RPMI8226 (cell line): ENCODE measurements at places on chromosomes 3 and 15.

DNA sequence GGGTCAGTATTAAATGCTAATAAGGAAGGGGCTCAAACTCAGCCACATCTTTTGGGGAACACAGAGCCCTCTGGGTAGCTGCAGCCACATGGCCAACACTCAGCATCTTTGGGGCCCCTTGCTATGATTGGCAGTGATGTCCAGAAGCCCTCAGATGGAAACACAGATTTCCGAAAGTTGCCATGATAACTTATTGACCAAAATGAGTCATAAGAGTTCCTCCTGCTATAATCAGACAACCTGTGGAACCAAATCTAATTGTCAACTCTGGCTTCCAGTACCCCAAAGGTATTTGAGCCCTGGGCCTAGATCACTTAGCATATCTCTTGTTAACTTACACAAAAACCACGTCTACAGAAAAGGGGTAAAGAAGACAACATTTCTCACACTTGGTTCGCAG lies 392.2 kb downstream of the KCNH8 start:
- no peak for DNase-seq

GRCh38 chr15:60590935-60591495 lies 112.1 kb upstream of the ICE2 start:
- peak; percentile 55 for DNase-seq

- peak; percentile 8 for DNase-seq
Observed at GRCh38 chr15:31434588-31435260, 108.1 kb downstream of the KLF13 start.

DNA sequence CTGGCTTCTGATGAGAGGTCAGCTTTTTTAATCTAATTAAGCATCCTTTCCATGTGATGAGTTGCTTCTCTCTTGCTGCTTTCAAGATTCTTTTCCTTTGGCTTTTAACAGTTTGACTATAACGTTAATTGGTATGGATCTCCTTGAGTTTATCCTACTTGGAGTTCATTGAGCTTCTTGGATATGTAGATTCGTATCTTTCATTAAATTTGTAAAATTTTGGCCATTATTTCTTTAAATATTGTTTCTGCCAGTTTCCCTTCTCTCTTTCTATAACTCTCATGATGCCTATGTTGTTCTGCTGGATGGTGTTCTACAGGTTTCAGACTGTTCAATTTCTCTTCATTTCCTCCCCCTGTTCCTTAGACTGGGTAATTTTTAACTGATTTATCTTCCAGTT lies 21.0 kb upstream of the MTMR10 start:
- DNase-seq = no peak

- no peak for DNase-seq
Observed at GRCh38 chr3:121894301-121894990, at the start of gene SLC15A2. Gene SLC15A2 (plus strand): TSS chr3:121894401. CDS start chr3:121894477, 76 bp downstream.

GRCh38 chr3:171825222-171825828 lies 15.0 kb upstream of the PLD1 start:
- no peak for DNase-seq

DNA sequence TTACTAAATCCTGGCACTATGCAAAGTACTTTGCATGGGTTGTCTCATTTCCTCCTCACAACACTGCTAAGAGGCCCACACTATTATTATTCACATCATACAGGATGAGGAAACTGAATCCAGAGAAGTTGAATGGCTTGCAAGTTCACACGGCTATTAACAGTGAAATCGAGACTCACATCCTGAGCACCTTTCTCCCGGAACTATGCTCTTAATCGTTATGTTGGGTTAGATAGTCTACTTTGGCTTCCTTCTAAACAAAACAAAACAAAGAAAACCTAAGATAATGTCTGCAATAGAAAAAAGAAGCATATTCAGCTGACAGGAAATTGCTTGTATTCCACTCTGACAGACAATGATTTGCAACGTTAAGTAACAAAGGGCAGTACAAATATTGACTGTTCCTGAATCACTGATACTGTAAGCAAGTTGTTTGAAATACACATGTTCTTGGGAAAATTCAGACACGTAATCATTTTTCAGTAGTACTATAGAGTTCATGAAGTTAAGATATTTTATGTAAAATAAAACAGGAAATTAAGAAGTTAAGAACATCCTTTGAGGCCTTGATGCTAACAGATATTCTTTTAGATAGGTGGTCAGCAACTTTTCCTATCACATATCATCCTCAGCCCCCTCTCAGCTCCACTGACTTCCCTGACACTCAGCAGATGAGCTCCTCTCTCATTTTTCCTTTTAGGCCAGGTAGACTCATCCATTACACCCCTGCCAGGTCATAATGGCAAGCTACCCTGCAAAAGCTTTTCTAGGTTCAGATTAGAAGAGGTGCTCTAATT lies 40.7 kb downstream of the C2CD4B start:
- DNase-seq = no peak

DNA sequence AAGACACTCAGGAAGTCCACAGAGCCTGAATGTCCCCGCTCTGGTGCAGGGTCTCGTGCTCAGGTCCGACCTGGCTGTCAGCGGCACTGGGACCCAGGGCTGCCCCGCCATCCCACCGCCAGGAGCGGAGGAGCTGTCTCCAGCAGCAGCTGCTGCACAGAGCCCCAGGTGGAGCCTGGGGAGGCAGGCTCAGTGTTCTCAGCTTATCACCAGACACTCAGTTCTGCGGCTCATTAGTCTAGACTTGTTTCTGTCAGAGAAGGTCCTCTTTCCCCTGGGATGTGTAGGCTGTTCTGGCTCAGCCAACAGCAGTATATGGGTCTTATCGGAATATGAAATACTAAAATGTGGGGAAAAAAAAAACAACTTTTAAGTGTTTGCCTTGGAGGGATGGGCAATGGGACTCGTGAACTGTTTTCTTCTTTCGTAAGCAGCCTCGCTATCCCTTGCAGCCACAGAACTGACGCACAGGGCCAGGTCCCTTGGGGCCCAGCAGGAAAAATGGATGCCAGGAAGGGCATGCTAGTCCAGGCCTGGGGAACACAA lies 75.9 kb downstream of the KLF13 start:
- no peak for DNase-seq

GRCh38 chr3:29683018-29683993 lies 402.4 kb downstream of the RBMS3 start:
- peak; percentile 18 for DNase-seq

- no peak for DNase-seq
Observed at GRCh38 chr3:184567946-184568559, 6.5 kb downstream of the EPHB3 start.

GRCh38 chr3:14725564-14726440 lies 50.9 kb downstream of the C3orf20 start:
- no peak for DNase-seq

DNA sequence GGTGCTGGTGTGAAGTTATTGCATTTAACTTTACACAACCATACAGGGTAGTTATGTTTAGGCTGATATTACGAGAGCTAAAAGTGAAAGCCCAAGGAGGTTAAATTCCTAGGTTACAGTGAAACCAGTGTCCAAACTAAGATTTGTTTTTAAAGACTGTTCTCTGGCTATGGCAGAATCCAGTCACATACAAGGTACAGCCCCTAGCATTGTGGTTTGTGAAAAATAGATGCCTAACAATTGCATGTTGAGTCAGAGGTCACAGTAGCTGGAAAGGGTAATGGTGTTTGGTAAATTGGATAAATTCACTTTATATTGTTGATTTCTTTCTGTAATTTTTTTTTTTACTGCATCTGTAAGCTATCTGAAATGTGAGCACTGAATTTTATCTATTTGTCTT lies 614.6 kb upstream of the TBL1XR1 start:
- no peak for DNase-seq

GRCh38 chr3:197137751-197138150 lies 108.1 kb upstream of the MELTF start:
- no peak for DNase-seq

DNA sequence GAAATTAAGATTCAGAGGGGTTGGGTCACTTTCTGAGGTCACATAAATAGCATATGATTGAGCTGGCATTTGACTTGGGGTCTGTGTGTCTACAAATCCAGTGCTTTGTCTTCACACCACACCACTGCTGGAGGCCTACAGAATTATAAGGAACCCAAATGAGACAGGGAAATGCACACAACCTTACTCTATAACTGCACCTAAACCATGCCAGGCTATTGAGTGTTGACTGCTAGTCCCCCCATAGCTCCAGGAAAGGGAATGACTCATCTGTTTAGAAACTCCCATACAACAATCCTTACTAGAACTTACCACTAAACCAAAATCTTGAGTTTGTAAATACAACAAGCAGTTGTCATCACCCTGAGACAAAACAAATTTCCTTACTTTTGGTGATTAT lies 16.9 kb upstream of the TSC22D2 start:
- no peak for DNase-seq

GRCh38 chr3:100802126-100802525 lies 92.8 kb downstream of the TFG start:
- no peak for DNase-seq

GRCh38 chr3:169454823-169455222 lies 208.7 kb downstream of the MECOM start:
- no peak for DNase-seq

DNA sequence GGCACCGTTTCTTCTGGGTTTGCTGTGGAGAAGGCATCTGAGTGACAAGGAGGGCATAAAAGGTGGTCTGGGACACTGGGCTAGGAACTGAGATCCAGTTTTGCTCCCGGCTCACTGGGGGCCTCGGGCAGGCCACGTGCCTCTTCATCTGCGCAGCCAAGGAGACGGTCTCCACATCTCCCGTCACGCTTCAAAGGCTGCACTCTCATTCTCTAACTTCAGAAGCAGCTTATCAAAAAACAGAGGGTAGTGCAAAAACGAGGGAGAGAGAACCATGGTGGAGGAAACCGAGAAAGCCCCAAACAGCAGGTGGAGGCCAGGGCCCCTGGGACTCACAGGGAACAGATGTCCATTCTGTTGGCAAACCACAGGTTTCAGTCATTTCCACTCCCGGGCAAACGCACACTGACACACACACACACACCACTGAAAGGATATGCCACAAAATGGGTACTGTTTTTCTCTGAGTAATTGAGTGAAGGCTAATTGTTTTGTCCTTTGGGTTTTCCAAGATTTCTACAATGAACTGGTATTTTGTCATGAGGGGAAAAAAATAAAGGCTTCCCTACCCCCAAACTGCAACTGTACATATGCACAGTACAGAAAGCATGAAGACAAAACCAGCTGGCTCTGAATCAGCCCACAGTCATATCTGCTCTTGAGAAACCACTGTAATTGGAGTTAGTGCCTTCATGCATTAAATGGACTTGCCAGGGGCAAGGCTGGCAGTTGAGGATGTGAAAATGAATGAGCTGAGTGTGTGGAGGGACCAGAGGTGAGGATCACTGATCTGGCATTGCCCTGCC lies 71.9 kb downstream of the MGLL start:
- DNase-seq = peak; percentile 86

- DNase-seq = peak; percentile 66
Observed at GRCh38 chr15:61835496-61836106, 224.6 kb downstream of the VPS13C start.

- no peak for DNase-seq
Observed at GRCh38 chr3:13272831-13273603, 147.1 kb downstream of the NUP210 start.

- no peak for DNase-seq
Observed at GRCh38 chr15:44735482-44736180, 697 bp upstream of the TRIM69 start.

DNA sequence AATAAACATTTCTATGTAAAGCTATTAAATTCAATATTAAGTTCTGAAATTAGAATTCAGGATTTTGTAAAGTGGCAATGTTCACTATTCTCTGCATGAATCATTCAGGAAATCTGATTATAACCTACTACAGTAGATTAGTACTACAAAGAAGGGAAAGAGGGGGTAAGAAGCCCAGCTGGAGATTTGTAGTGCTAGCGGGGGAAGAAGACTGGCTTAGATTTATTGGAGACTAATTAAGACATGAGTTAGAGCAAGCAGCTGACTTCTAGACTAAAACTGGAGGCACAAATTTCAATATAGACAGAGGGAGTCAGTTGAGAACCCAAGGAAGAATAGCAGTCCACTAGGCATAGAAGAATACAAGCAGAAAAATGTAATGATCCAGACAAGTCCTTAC lies 55.8 kb upstream of the SETMAR start:
- no peak for DNase-seq

DNA sequence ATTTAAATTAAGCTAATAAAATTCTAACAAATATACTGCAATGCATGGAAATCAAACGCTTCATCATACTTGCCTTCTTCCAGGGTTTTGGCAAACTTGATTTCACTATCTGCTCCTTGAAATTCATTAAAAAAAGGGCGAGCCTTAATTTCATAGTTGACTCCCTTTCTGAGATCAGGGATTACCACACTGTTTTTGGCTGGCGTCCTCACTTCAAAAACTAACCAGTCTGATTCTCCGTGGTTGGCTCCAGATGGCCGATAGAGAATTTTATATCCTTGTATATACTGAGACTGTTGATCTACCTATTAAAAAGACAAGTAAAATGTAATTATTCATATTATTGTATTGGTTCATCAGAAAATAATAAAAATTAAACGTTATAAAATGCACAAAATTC lies 1106.8 kb downstream of the ROBO1 start:
- no peak for DNase-seq

DNA sequence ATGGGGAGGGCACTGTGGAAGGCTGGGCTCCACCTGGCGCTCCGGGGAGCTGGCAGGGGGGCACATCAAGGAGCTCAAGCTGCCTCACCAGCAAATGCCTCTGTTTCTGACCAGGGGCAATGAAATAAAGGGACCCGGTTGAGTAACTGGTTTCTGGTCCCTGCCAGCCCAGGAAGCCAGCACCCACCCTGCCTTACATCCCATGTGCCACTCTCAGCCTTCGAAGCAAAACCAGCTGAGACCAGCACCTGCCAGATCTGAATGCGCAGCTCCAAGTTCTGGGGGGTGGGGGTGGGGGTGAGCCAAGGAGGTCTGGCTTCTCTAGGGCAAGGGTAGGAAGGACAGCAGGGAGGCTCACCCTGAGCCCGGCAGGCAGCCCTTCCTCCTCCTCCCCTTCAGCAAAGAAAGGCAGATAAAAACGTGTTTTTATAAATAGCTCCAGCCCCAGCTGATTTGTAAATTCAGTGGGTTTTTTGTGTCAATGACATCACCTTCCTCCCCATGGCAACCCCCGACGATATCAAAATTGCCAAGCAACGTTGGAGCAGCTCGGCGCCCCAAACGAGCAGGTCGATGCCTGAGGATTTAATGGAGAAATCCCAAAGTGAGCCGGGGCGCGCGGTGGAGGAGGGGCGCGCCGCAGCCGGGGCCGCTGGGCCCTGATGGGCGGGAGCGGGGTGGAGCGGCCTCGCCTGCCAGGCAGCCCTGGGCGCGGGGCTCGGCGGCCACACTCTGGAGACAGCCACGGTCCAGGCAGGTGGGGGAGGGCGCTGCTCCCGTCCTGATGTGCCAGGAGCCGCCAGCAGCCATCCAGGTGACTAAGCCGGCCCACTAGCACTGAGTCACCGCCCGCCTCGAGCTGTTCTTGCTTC lies at the start of gene PAK6:
TSS of gene PAK6 (plus strand) at position 532 of the 872 bp plus-strand sequence. CDS start 25,723 bp downstream, outside the sequence.
- DNase-seq = peak; percentile 60

DNA sequence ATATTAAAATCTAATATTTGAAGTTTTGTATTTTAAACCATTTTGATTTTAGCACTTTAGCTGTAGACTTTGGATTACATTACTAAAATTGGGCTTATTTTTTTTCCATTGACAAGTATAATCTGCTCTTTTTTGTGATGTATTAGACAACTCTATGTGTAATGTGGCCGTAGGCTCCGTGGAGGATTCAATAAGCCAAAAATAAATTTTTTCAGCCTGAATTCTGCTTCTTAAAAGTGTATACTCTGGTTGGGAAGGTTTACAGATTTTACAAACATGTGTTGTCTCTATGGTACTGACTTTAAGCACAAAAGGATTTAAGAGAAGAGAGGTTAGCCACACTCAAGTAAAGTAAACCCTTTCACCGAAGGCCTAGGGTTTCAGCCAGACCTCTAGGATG lies 110.8 kb downstream of the PLCL2 start:
- no peak for DNase-seq
